ENCODE measurements at places on chromosomes 11 and 22.

DNA sequence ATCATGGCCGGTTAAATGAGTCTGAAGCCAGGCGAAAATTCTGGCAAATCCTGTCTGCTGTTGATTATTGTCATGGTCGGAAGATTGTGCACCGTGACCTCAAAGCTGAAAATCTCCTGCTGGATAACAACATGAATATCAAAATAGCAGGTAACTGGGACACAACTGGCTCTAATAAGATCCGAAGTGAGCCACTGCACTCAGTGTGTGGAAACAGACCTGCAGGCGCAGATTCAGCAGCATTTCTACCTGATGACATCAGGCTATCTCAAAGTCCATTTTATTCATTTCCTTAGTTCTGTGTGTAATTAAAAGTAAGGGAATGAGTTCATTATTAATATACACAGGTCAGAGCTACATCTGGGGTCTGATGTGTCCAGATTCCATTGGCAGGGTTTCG is 78.2 kb downstream of the PPP2R1B start:
- no peak for DNase-seq

DNA sequence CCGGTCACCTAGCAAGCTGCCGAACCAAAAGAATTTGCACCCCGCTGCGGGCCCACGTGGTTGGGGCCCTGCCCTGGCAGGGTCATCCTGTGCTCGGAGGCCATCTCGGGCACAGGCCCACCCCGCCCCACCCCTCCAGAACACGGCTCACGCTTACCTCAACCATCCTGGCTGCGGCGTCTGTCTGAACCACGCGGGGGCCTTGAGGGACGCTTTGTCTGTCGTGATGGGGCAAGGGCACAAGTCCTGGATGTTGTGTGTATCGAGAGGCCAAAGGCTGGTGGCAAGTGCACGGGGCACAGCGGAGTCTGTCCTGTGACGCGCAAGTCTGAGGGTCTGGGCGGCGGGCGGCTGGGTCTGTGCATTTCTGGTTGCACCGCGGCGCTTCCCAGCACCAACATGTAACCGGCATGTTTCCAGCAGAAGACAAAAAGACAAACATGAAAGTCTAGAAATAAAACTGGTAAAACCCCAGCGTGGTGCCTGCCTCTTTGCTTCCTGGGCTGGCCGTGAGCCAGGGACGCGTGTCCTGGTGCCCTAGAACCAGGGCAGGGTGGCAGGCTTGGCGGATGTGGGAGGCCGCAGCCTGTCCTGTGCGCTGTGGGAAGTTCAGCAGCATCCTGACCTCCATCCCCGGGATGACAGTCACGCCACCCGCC is 13.2 kb downstream of the CCND1 start:
- no peak for DNase-seq

DNA sequence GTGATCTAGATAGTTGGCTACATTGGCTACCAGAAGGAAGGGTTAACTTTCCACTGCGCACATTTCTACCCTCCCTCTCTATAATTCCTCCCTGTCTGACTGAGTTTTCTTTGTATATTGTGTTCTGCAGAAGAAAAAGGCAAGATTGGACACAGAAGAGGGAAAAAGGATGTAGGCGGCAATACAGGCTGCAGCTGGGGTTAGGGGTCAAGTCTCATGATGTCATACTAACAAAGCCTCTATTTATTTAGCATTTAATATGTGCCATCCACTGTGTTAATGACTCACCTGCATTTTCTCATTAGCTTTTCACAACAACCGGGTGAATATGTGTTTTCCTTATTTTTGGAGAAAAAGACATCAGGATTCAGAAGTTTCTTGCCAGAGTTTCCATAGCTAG is 2.0 kb downstream of the FAM83F start:
- no peak for DNase-seq

- no peak for DNase-seq
Observed at GRCh38 chr11:46917109-46917761, 1.1 kb downstream of the LRP4 start.

- no peak for DNase-seq
Observed at GRCh38 chr11:59479906-59480305, 6.8 kb downstream of the OR4D10 start.
